ENCODE measurements at places on chromosomes 16 and 17.
A peak's percentile ranks its signal among the peaks of the same experiment; 100 is the strongest.

- DNase-seq = no peak
These were observed 60.7 kb downstream of the OR1D5 start for GRCh38 chr17:3002538-3003295.

DNA sequence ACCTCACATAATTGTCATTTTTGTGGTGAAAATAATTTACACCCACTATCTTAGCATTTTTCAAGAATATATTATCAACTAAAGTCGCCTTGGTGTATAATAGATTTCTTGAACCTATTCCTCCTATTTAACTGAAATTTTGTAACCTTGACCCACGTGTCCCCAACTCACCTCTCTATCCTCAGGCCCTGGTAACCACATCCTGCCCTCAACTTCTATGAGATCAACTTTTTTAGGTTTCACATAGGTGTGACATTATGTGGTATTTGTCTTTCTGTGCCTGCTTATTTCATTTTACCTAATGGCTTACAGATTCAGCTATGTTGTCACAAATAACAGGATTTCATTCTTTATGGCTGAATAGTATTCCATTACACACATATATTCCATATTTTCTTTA is 73.0 kb upstream of the CNTNAP4 start:
- DNase-seq = no peak

- no peak for DNase-seq
These were observed 23.5 kb downstream of the DNAJA2 start for GRCh38 chr16:46950009-46950408.

DNA sequence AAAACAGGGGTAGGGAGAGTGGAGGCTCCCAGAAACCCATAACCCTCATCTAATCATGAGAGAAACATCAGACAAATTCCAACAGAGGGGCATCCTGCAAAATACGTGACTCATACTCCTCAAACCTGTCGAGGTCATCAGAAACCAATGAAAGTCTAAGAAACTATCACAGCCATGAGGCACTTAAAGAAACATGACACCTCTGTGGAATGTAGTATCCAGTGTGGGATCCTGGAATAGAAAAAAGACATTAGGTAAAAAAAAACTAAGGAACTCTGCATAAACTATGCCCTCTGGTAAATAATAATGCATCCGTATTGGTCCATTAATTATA is 16.4 kb downstream of the CDH5 start:
- DNase-seq = peak; percentile 77

DNA sequence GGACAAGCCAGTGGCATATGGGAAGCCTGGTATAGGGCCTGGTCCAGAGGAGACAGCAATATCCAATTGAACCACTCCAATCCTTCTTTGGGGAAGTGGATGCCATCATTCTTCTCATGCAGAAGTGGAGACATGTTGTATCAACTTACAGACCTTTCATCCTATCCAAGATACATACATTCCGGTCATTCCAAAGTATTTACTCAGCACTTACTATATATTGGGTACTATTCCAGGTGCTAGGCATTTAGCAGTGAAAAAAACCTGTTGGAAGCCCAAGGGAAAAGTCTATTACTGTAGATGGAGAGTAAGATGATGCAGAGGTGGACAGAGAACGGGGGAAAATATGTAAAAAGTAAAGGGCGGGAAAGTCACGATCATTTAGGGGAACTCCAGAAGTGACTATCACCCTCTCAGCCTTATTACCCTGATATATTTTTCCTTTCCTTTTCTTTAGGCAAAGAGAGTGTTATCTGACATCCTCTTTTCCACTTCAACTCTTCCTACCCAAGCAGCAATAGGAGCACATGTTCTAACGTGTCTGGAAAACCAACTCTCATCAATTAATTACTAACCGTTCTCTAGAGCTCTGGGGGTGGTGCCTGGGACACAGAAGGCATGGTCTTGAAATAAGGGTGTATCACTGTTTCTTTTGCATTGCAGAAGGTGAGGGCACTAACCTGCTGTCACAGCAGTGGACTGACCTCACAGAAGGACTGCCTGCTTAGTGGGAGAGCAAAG is 210.1 kb upstream of the MAF start:
- peak; percentile 40 for DNase-seq

DNA sequence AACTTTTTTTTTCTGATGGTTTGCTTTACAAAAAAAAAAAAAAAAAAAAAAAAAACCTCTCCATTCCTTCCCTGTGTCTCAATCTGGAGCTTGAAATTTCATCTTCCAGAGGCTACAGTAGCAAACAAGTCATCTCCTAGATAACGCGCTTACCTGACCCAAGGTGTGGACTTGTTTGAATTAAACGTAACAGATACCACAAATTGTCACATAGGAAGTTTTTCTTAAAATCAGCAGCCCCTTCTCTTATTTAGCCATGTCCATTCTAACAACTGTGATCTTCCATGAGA is 2.0 kb downstream of the STAT5B start:
- DNase-seq = no peak

DNA sequence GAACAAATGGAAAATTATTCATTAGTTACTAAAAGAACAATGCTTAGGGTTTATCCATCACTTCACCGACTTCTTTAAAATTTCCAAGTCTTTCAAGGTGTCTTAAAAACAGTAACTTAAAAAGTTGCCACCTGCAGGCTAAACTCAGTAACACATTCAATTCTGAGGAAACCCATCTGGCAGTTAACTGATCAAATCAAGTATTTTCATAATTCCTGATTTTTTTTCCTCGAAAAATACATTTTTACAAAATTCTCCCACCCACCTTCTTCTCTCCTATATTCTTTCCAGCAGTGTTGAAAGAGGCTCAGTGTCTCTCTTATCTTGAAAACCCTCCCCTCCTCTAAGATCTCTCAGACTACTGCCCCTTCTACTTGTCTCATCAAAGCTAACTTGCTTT is 29.9 kb downstream of the PARN start:
- peak; percentile 25 for DNase-seq

All from Caki2 (cell line).